ENCODE measurements at places on chromosomes 1 and 21. TPM values are rescaled to one million over a fixed set of nuclear protein-coding genes. Genes with fewer than 3 reads are reported as not detected.

Gene GPR3
- total RNA-seq = 0.09 TPM

DNA sequence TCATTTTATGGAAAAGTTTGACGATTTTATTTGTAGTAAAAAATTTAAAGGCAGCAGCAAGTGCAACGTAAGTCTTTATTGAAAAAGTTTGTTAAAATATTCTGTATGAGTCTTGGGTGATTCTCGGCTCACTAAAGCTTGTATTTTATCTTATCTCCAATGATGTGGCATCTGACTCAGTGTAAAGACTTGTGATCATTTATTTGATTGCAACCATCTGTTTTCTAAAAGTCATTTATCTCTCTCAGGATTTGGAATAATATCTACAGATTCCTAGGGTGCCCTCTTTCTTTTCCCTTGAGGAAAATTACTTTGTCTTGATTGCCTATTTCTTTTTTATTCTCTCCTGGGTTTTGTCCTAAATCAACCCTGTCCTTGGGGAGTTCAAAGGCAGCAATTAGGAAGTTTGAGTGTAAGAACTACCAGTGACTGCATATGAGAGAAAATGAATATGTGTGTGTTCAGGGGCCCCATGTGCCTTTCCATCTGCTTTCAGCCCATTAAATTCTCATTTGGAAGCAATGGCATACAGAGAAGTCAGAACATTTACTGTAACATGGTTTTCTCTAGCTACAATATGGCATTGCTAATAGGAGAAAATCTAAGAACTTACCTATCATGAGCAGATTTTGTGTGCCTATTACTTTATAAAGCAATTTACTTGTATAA, 575.0 kb upstream of the CHRM3 start:
- no peak for DNase-seq

DNA sequence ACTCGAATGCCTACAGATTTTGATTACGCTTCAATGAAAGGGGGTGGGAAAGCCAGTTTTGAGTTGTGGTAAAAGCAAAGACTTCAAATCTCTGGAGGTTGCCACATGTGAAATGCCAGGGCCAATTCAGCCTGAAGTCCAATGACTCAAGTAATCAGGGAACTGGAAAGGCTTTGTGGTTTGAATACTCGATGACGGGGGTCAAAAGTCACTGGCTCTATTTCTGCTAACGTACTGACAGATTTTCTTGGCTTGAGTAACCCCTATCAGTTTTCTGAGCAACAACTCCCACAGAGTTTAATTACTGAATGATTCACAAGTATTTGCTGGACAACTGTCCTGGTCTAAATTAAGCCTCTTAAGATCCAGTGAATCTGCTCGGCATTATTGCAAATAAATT, 152.2 kb downstream of the SIPA1L2 start:
- DNase-seq = peak; percentile 58

DNA sequence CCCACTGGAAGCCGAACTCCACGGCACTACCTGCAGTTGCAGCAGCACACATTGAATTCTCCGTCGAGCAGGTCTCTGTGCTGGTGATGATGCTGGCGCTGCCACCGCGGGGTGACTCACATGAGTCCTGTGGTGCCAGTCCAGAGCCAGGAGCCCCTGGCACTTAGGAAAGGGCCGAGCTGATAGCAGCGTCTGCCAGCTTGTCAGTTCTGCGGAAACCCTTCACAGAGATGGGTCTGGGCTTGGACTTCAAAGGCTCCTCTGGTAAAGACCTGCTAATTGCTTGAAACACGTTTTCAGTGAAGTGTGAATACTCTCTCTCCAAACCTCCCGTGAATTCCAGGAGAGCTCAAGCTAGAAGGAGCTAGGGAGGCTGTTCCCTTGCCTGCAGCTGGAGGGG, 92.2 kb downstream of the GRIK3 start:
- DNase-seq = no peak

- no peak for DNase-seq
Measured at GRCh38 chr1:46134660-46135331, 2.4 kb upstream of the PIK3R3 start.

- no peak for DNase-seq
Measured at GRCh38 chr1:6448749-6449631, 17.0 kb downstream of the TNFRSF25 start.

GRCh38 chr21:26100573-26100972, 70.0 kb downstream of the APP start:
- DNase-seq = no peak

All from mucosa of gallbladder (tissue), 1 donor.